ENCODE measurements at places on chromosomes 1 and 21.

DNA sequence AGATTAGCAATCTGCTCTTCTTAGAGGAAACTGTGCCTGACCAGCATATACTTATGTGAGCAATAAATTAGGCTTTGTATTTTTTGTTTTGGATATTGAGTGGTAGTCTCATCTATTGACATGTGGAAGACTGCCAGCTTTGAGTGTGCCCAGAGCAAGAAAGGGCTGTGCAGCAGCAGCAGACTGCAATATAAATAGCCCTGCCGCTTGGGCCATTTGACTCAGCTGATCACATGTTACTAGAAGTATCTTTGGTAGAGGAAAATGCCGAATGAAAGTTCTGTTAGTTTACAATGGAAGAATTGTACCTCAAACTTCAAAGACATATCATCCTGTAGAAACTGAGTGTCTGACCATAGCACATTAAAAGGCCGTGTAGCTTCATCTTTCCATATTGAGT lies 9.1 kb upstream of the PSMB2 start:
- no peak for DNase-seq

DNA sequence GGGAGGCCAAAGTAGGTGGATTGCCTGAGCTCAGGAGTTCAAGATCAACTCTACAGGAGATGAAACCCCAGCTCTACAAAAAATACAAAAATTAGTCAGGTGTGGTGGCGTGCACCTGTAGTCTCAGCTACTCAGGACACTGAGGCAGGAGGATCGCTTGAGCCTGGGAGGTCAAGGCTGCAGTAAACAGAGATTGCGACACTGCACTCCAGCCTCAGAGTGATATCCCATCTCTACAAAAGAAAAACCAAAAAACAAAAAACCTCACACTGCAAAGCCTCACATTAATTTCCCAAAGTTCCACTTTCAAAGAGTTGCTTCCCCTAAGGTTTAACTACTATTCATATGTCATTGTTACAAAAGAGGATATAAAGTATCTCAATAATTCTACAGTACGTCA lies 29.0 kb upstream of the FBXO28 start:
- DNase-seq, result no peak

DNA sequence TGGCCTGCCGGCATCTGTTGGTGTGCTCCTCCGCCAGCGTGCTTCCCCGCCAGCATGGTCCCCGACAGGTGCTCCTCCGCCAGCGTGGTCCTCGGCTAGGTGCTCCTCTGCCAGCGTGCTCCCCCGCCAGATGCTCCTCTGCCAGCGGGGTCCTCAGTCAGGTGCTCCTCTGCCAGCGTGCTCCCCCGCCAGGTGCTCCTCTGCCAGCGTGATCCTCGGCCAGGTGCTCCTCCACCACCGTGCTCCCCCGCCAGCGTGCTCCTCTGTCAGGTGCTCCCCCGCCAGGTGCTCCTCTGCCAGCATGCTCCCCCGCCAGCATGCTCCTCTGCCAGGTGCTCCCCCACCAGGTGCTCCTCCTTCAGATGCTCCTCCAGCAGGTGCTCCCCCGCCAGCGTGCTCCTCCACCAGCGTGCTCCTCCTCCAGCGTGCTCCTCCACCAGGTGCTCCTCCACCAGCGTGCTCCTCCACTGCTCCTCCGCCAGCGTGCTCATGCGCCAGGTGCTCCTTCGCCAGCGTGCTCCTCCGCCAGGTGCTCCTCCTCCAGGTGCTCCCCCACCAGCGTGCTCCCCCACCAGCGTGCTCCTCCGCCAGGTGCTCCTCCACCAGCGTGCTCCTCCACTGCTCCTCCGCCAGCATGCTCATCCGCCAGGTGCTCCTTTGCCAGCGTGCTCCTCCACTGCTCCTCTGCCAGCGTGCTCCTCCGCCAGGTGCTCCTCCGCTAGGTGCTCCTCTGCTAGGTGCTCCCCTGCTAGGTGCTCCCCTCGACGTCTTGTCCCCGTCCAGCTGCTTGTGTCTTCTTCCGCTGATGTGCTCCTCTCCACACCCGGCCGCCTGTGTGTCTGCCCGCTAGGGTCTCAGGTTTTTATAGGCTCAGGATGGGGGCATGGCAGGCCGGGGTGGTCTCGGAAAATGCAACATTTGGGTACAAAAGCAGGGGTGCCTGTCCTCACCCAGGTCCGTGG lies 223.0 kb downstream of the NRIP1 start:
- no peak for DNase-seq

DNA sequence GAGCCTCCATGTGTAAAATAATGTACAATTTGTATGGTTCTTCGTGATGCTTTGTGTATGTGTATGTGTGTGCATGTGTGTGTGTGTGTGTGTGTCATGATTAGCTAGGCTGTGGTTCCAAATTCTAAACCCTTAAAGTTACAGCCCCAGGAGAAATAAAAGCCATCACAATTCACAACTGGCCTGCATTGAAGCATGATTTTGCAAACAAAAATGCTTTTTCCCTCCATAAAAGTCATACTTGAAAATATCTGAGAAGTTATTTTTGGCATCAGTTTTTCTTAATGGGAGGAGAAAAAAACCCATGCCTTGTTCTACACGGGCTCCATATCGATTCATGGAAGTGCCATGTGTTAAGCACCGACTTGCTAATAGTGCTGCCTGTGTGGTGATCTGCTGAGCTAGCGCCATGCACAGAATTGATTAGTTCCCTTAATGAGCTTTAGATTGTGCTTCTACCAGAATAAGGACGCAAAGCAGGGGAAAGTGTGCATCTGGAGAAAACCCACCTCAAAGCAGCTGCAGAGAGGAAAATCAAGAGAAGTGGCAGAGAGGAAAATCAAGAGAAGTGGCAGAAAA lies 207.3 kb downstream of the DSCAM start:
- DNase-seq, result no peak

DNA sequence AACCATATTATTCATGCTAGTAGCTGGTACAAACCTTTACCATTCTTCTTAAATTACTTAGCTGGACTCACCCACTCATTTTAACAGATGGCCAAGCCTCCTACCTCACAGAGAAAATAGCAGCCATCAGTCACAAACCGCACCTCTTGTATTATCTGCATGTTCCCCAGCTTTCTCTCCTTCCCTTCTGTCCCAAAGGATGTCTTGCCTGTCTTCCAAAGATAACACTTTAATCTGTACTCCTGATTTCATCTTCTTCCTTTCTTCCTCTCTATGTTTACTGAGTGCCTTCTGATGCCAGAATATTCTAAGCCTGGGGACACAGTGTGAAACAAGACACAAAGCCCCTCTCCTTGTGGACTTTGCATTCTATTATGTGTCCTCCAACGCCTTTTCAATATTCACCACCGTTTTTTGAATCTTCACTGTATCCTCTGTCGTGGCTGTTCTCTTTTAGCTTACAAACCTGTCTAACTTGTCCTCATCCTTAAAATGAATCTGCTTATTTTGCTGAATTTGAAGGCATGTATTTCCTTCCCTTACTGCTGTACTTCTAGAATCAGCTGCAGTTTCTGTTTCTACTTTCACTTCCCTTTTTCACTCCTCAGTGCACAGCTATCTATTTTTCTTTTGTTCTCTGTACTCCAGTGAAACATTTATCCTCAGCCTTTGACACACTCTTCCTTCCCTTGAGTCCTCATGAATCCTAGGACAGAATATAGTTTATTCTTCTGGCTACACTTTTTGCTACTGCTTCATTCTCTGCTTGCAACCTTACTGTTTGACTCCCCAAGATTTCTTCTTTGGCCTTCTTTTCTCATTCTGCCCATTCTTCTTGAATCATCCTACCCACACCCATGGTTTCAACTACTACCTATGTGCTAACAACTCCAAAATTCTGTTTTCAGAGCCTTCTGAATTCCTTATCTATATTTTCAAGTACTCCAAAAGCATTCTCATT lies 216.9 kb upstream of the SAMSN1 start:
- DNase-seq, result no peak

- no peak for DNase-seq
Observed at GRCh38 chr1:44114098-44114497, 4.5 kb upstream of the KLF17 start.

DNA sequence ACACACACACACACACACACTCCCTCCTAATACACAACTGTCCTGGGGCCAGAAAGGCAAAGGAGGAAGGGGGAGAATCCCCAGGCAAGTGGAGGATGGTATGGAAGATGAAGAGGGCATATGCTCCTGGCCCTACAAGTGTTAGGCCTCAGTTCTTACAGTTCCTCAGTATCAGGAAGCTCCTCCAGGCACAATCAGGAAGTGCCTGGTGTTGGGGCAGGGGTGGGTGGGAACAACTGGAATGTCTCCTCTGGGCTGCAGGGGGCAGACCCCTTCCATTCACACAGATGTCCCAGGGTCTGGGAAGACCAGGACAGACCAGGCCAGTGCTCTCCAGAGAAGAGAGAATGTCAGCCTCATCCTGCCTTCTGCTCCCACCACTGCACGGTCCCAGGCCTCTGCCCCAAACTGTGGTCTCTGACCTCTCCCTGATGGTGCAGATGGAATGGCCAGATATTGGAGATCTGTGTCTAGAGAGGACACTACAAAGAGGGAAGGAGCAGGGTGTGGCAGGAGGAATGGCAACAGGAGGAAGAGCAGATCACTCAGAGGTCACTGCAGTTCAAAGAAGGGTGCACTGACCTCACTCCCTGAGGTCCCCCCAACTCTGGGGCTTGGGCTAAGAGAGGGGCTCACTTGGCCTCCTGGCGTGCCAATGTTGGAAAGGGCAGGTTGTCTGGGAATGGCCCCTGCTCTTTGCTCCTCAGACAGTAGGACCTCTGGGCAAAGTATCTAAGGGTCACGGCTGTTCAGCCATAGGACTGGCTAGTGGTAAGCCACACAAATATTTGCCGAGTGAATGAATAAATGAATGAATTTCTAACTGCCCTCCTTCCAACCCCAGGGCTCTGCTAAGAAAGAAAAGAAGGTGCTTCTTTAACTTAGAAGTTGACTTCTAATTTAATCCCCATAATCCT lies 2.5 kb upstream of the DENND2D start:
- no peak for DNase-seq

- DNase-seq, result no peak
Observed at GRCh38 chr1:173410794-173411236, 66.3 kb upstream of the PRDX6 start.

DNA sequence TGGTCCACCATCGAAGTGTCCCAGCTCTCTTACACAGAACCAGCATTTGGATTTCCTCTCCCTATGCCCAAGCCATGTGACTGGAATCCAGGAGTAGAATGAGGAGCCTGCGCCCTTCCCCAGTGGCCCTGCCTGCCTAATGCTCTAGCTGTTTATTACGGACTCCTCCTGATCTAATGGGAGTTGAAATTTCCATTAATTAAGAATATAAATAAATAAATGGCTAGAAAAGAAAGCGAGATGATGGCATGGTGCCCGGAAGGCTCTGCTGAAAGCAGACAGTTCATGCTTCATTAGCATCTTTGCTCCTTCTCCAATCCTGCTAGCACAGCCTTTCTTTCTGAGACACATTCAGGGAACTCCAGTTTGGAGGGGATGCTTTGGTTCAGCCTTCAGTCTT lies 216.2 kb downstream of the SEC16B start:
- no peak for DNase-seq

DNA sequence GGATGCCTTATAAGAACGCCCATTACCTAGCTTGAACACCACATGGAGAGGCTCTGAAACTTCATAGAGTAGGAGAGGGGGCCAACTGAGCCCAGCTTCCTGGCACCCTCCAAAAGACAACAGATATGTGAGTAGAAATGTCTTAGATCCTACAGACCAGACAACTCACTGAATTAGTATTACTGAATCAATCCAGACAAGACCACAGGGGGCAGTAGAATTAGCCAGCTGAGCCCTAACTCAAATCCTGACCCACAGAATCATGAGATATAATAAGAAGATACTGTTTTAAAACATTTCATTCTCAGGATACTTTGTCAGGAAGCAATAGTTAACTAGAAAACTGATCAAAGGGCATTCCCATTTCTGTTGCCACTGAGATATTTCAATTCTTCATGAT lies 45.8 kb upstream of the C1orf21 start:
- no peak for DNase-seq

- DNase-seq, result no peak
Observed at GRCh38 chr1:92424381-92424780, 62.3 kb downstream of the GFI1 start.

DNA sequence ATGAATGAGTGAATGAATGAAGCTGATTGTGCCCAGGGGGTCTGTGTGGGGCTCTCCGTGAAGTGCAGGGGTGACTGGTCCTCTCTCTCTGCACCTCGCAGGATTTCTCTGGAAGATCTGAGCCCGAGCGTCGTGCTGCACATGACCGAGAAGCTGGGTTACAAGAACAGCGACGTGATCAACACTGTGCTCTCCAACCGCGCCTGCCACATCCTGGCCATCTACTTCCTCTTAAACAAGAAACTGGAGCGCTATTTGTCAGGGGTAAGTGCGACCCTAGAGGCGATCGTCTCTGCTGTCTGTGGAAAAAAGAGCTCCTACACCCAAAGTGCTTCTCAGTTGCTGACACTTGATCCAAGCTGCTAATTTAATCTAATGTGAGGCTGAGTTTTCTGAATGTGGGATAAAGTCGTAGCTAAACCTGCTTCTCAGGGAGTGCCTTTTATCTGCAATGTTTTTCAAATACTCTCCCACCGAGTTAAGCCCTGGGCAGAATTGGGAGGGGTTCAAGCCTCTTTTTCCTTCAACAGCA lies 101.7 kb downstream of the HUNK start:
- DNase-seq, result no peak

DNA sequence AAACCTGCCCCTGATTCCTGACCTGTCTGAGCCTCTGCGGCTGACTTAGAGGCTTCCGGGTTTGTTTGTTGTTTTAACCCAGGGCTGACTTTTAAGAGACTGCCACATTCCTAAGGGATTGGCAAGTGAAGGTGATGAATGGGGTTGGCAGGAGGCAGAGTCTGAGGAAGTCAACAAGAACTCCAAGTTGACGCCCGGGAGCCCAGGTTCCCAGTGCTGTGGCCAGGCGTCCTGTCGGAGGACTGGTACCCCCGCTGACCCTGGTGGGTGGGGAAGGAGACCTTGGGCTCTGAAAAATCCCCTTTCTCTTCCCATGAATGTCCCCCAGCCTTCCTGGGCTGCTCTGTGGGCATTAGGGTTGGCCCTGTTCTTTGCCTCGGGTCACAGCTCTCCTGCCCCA lies 19.7 kb upstream of the EPS8L3 start:
- no peak for DNase-seq

DNA sequence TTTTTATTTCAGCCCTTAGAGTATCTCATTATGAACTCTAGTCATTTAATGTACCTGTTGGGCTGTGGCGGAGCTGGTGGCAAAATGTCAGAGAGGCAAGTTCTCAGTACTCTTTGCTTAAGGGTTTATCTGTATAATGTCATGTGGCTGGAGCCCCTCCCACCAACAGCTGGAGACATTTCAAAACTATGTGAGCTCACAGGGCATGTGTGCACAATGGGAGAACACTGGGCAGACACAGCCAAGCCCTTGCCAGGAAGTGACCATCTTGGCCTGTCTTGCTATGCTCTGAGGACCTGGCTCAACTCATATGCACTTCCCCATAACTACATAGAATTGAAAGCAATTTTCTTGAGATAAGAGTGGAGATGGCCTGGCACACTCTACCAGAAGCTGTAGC lies 296.4 kb downstream of the PTPRU start:
- DNase-seq, result no peak

GRCh38 chr1:20483833-20484518 lies 2.0 kb downstream of the CAMK2N1 start:
- DNase-seq, result no peak

- no peak for DNase-seq
Observed at GRCh38 chr1:181344091-181344490, 139.2 kb upstream of the CACNA1E start.

GRCh38 chr1:29518183-29518835 lies 282.0 kb downstream of the PTPRU start:
- no peak for DNase-seq

GRCh38 chr1:223209293-223209898 lies 66.3 kb upstream of the TLR5 start:
- no peak for DNase-seq

GRCh38 chr1:150613061-150613920 lies 16.1 kb downstream of the ENSA start:
- peak; percentile 33 for DNase-seq

Data from stimulated activated CD4-positive, alpha-beta T cell treated with anti-CD3 and anti-CD28 coated beads, Interleukin-12 subunit alpha, Interleukin-12 subunit beta, amount 100 ng/mL, for 24 hours (primary cell).